Cortex of kidney (tissue), 1 donor: ENCODE measurements at places on chromosomes 16 and 17.

- no peak for DNase-seq
Observed at GRCh38 chr16:27301236-27301861, 12.4 kb upstream of the IL4R start.

- DNase-seq: no peak
Observed at GRCh38 chr17:1029922-1030644, 33.2 kb downstream of the TIMM22 start.

DNA sequence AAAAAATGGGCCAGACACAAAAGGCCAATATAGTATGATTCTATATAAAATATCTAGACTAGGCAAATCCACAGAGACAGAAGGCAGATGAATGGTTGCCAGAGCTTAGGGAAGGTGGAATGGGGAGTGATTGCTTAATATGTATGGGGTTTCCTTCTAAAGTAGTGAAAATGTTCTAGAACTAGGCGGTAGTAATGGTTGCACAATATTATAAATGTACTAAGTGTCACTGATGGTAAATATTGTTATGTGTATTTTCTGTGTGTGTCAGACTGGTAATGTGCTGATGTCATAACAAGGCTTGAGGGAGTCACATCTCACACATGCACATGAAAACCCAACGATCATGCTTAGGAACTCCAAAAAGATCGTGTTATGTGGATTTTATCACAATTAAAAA lies 106.9 kb upstream of the SIAH1 start:
- no peak for DNase-seq

- no peak for DNase-seq
Observed at GRCh38 chr17:29590411-29591145, 1.1 kb upstream of the GIT1 start.

DNA sequence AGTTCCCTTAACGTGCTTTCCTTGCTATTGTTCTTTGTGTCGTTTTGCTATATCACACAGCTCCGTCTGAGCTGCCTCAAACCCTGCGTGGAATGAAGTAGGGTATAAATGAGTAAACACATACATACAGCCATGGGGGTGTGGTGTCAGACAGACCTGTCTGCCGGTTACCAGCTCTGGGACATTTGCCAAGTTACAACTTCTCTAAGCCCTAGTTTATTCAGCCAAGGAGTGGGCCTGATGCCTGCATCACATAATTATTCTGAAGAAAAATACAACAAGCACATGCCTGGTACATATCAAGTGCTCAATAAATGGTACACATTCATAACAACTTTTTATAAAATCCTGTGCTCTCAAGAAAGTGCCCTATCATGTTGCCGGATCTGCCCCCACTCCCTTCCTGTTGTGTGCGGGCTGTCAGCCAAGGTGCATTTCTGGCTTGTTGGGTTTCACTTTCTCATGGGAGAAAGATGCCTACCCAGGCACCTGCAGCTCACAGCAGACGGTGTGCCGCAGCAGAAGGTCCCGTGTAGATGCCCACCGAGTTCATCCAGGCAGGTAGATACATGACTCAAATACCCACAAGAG lies 30.5 kb downstream of the SMPD3 start:
- no peak for DNase-seq

DNA sequence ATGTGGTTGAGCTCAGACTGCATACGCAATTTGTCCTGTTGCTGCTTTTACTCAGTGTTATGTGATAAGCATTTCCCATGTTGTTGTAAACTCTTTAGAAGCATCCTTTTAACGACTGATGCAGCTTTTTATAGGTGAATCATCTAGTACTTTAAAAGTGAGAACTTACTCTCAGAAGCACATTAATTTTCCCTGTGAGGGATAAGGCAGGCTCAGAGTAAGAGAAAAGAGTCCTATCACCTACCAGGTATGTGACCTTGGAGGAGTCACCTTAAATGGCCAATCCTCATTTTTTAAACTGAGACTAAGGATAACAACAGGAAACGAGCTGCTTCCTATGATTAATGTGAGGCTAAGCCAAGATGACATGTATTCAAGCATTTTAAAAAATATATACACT lies 34.4 kb upstream of the GAN start:
- DNase-seq: no peak

- DNase-seq: no peak
Observed at GRCh38 chr16:87369117-87369765, 14.3 kb downstream of the FBXO31 start.

DNA sequence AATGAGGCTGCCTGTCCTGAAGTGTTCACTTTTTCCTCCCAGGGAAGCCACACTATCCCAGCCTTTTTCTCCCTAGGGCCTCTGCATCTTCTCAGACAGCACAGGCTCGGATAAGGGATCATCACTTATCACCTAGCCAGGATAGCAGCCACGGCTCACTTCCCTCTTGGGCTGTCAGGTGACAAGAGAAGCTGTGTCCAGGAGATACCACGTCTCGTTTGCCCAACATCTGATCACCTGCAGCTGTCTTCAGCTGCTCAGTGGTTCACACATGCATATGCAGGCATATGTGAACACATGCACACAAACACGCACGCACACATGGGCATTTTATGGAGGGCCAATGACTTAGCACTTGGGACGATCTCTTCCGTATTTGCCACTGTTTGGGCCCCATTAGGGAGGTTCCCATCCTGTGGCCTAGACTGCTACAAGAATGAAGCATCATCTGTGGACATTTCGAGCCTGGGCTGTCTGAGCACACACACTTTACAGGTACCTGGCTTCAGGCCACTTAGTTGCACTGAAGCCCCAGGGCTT lies 32.4 kb upstream of the ADORA2B start:
- no peak for DNase-seq

- DNase-seq: no peak
Observed at GRCh38 chr17:51548125-51548524, 287.8 kb downstream of the UTP18 start.

DNA sequence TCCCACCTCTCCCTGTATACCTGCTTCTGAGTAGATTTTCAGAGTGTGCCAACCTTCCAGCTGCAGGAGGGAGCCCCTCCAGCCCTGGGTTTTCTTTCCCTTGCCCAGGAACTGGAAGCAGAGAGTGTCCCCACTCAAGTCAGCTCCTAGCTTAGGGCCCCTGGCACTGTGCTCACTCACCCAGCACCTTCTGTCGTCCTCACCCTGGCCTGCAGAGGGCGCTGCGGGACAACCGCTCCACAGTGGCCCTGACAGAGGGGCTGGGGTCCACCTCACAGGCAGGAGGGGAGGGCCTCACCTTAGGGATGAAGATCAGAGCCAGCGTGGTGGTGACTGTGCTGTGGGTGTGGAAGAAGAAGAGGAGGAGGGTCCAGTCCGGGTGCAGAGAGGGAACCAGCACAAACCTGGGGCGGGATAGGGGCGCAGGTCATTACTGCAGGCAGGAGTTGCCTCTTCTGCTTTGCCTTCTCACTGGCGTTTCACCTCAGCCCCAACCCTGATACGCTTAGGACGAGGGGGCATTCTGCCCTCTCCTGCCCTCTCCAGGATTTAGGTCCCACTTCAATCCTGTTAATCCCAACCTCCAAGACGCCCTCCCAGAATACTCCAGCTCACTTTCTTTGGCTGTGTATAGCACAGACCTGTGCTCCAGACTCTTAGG lies 10.0 kb downstream of the GPR179 start:
- no peak for DNase-seq

DNA sequence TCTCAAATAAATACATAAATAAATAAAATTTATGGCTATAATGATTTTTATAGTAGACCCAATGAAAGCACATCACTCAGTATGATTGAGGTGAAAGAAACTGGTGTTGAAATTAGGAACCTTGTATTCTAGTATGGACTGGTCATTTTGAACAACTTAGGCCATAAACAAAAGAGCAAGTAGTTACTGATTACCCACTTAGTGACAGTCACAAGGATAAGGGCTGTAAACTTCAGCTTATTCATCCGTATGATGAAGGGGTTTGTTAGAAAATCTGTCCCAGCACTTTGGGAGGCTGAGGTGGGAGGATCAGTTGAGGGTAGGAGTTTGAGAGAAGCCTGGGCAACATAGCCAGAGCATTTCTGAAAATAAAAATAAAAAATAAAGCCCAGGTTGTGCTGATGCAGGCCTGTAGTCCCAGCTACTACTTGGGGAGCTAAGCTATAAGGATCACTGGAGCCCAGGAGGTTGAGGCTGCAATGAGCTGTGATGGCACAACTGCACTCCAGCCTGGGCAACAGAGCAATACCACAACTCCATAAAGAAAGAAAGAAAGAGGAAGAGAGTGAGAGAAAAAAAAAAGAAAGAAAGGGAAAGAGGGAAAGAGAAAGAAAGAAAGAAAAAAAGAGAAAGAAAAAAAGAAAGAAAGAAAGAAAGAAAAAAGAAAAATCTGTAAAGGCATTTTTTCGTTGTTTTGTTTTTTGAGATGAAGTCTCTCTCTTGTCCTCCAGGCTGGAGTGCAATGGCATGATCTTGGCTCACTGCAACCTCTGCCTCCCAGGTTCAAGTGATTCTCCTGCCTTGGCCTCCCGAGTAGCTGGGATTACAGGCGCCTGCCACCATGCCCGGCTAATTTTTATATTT lies 4.2 kb upstream of the SPAG9 start:
- DNase-seq: no peak

- no peak for DNase-seq
Observed at GRCh38 chr16:138049-138417, 440 bp downstream of the NPRL3 start.

GRCh38 chr16:85683363-85683762 lies 5.4 kb downstream of the GINS2 start:
- DNase-seq: no peak

GRCh38 chr17:80352991-80353665 lies 61.8 kb upstream of the ENDOV start:
- no peak for DNase-seq

DNA sequence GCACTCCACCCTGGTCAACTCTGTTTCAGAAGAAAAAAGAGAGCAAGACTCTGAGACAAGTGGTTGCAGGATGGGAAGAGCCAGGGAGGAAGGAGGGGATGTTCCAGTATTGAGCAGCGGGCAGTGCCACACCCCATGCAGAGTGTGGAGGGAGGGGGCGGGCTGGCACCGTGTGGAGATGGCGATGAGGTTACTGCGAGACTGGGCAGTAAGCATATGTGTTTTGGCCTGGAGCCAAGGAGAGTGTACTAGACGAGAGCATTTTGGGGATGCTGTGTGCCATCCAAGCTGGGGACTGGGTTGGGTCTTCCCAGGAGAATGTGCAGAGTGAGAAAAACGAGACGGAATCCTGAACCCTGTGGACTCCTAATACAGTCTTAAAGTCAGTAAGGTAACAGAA lies 3.4 kb downstream of the TBC1D24 start:
- no peak for DNase-seq

DNA sequence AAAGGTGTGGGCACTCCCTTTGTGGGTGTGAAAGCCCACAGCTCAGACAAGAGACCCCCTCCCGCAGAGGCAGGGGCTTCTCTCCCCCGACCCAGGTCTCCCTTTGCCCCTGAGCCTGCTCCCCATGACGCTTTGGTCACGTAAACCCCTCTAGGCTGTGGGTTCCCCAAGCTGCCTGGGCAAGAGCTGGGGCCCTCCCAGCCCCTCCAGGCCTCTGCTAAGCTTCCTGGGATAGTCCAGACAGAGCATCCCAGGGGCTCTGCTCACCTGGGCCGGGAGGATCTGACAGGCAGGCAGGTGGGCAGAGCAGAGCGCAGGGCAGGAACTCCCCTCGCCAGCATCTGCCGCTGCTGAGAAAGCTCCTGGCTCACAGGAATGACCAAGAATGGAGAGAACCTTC lies 177.3 kb downstream of the BANP start:
- DNase-seq: no peak

DNA sequence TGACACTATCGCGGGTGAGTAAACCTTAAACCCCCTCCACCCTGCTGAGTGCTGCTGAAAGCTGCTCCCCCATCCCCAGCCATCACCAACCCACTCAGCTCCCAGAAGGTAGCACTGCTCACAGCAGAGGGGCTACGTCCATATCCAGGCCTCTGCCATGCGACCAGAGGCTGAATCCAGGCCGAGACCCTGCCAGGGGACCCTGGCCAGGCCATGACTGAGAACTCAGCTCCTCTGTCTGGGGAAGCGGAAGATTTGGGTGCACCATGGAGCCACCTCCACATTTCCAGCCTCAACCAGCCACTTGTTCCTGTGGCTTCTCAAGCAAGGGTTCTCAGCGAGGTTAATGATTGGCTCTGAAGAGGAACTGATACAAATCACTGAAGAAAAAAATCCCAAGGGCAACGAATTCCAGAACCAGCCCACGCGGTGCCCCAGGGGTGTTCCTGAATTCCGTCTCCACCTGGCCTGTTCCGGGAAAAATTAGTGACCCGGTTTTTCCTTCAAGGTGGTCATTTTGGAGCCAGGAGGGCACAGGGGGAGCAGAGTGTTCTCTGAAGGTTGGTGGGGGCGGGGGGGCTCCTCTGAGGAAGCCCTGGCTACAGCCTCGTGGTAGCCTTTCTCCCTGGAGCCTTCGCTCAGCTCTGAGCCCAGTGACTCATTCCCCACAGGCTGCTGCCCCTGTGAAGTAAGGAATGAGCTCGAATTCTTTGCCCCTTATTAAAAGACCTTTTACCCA lies 9.3 kb upstream of the SLC16A5 start:
- no peak for DNase-seq

DNA sequence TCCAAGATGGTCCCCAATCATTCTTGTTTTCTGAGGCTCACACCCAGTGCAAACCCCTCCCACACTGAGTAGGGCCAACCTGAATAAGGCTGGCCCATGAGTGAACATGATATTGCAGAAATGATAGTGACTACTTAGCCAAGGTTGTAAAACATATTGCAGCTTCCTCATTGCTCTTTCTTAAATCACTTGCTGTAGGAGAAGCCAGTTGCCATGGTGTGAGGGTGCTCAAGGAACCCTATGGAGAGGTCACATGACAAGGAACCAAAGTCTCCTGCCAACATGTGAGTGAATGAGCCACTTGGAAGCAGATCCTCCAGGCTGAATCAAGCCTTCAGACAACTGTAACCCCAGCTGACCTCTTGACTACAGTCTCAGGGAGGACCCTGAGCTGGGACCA lies 191.4 kb downstream of the RGS9 start:
- no peak for DNase-seq

DNA sequence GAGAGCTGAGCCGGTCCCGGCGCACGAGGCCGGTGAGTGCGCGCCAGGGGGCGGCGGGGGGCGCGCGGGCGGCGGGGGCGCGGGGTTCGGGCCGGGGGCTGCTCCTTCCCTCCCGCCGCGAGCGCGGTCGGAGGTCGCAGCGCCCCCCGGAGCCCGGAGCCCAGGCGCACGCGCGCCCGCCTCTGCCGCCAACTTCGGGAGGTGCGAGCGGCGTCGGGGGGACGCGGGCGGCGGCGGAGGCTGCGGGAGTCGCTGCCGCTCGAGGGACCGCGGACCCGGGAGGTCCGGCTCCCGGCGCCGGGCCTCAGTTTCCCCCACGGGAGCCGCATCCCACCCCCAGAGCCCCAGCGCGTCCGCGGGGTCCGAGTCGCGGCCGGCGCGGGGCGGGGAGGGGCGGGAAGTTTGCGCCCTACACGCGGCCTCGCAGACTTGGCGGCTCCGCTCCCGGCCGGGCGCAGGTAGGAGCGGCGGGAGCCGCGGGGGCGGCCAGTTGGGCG lies at the start of gene PRR35:
Gene PRR35, plus strand, starts transcription at position 191 of the 497 bp plus-strand sequence. CDS start 2,901 bp downstream, outside the sequence.
- no peak for DNase-seq

- no peak for DNase-seq
Observed at GRCh38 chr16:12868788-12869187, 32.6 kb upstream of the SHISA9 start.

DNA sequence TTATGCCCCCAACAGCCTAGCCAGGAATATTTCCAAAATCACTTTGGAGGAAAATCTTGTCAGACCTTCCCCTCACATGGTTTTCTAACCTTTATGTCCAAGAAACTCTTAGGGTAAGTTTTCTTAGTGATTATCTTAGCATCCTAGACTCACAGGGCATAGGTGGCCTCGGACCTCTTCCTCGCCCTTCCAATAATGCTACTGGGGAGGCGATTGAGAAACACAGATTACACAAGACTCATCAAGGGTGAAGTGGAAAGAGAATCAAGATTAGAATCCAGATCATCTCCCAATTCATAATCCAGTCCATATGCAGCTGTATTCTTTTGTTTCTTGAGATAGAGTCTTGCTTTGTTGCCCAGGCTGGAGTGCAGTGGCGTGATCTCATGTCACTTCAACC lies 358.4 kb upstream of the CDH5 start:
- DNase-seq: no peak
